ENCODE measurements at places on chromosomes 6 and 20.

DNA sequence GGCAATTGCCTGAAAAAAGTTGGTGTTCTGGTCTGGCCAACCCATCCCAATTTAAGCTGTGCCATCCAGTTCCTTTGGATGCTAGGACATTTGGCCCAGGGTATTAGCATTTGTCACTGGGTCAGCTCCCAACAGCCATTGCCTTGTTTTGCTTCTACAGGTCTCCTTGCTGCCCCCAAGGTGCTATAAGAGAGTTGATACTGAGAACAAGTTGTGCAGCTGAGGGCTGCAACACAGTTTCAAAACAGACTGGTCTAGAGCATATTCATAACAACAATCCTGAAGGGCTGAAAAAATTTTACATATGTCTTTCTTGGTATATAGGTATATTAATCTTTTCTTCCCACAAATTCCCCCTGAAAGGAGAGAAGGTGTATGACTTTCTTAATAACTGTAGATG lies 61.0 kb downstream of the LYRM4 start:
- no peak for DNase-seq

- DNase-seq: peak; percentile 6
Observed at GRCh38 chr6:100257793-100258395, 206.8 kb downstream of the SIM1 start.

- DNase-seq: no peak
Observed at GRCh38 chr6:143542888-143543287, 31.4 kb upstream of the FUCA2 start.

DNA sequence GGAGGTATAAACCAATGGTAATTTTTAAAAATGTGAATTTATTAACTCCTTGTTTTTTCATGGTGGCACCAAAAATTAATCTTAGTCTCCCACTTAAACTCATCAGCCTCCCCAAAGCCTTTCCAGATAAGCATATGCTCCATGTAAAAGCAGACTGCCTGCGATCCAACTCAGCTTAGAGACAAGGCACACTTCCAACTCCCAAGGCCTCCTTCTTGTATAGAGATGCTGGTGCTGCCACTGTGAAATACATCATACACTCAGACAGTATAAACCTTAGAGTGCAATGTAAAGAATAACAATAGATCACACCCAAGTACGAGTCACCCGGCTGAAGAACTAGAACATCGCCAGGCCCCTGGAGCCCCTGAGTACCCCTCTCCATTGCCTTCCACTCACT lies 2.0 kb downstream of the ANKRD6 start:
- peak; percentile 6 for DNase-seq

GRCh38 chr20:10523443-10523842 lies 88.3 kb downstream of the SLX4IP start:
- DNase-seq: peak; percentile 70

Data from NCI-H510A treated with DMSO at 0.1 percent for 48 hours (cell line).